ENCODE measurements at places on chromosomes 4 and X.
A peak's percentile ranks its signal among the peaks of the same experiment; 100 is the strongest.

- no peak for DNase-seq
Observed at GRCh38 chr4:15148199-15148598, 145.9 kb downstream of the CPEB2 start.

- DNase-seq, result no peak
Observed at GRCh38 chr4:57051095-57051494, 59.1 kb downstream of the IGFBP7 start.

- peak; percentile 67 for DNase-seq
Observed at GRCh38 chr4:101944649-101945048, 154.1 kb downstream of the BANK1 start.

- DNase-seq, result no peak
Observed at GRCh38 chrX:37371578-37371991, 22.4 kb downstream of the PRRG1 start.

DNA sequence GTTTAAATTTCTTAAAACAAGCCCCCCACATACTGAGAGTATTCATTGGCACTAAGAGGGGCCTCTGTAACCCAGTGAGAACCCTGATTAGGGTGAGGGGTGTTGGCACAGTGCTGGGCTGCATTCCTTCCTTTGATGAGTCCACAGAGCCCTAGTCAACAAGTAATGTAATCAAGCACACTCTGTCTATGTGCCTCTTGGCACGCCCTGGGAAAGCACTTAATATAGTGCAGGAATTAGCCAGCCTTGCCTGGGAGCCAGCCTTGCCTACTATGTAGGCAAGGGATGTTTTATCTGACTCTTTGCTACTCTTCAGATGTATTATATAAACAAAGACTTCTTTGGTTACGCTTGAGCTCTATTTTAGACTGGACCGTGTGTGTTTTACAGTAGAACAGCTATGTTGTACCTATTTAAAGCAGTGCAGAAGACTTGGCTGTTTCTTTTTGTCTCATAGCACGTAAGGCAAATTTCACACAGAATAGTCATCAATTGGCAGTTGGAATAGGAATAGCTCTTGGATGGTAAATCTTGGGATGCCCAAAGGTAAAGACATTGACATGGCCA lies 64.3 kb downstream of the FRAS1 start:
- DNase-seq, result no peak

DNA sequence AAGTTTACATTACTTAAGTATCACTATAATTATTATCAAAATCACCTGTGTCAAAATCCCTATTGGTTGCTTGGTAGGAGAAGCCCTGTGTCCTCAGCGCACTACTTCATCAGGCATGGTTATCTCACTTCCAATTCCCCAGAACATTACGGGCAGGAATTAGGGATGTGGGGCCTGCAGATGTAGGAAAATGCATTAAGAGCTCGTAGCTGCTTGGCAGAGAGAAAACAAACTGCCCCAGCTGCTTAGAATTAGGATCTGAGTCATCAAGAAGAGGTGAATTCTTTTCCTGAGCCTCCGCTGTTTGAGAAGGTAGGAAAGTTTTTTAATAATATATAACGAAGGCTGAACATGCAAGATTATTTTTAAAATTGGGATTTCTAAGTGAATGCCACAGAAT lies 31.1 kb upstream of the CLNK start:
- DNase-seq, result no peak

- DNase-seq, result no peak
Observed at GRCh38 chrX:77396781-77397180, 50.4 kb upstream of the FGF16 start.

DNA sequence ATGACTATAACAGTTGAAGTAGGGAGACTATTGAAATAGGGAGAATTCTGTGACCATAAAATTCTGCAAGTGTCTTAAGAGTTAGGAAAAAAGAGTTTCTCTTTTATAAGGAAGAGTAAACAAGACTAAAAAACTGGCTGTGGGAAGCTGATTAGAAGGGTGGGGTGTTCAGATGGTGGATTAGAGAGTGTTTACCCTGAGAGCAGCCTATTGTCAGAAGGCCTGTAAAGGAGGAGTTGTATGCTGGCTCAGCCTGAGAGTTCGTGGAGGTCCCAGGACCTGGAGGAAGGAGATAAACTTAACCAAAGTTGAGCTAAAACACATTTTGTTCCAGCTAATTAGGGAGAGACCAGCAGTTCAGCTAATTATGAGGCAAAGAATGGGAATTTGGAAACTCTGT lies 629.7 kb downstream of the PCDH7 start:
- no peak for DNase-seq

- DNase-seq, result peak; percentile 73
Observed at GRCh38 chr4:52051615-52052474, 741 bp downstream of the SPATA18 start.

- DNase-seq, result no peak
Observed at GRCh38 chr4:48974979-48975640, 11.0 kb upstream of the CWH43 start.

GRCh38 chr4:158193171-158193749 lies 17.0 kb upstream of the TMEM144 start:
- DNase-seq, result no peak

DNA sequence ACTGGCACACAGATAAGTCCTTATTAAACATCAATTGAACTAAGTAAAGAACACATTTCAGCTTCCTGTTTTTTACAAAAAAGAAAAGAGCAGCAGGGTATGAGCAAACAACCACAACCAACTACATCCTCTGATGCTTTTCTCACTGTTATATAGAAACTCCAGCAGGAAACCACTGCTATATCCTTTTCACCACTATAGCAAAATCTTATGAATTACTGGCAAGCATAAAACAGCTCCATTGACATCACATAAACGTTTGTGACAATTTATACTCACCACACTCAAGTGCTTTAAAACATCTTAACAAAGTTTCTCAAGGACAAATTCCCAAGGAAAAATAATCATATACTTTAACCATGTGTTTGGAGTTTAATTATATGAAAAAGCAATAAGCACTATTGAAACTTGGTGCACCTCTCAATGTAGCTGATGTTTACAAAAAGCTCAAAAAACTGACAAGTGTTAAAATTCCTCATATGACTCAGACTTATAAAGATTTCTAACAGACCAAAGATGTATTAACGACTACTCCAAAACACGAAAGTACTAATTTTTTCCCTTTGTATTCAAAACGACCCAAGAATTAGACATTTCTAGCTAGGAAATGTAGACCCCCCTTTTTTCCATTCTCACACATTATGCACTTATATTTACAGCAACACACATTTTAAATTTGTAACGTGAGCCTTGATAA lies 12.9 kb downstream of the GPRIN3 start:
- no peak for DNase-seq

- no peak for DNase-seq
Observed at GRCh38 chr4:170682558-170683294, 593.0 kb upstream of the AADAT start.

GRCh38 chrX:103446665-103447302 lies 70.4 kb downstream of the BEX3 start:
- DNase-seq, result no peak

DNA sequence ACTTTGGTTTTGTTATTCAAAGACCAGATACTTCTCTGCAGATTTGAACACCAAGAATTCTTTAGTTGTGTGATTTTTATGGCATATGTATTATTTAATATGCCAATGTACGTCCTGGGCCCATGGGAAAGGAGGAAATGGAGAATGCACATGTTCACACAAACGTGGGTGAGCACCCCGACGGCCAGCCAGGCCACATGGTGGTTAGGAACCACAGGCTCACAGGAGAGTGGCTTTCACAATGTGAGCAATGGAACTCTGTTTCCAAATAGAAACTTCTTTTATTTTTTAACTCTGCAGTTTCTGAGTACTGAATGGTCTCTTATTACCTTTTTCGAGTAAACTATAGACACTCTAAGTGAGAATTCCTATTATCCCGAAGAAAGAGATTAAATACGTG lies 58.0 kb upstream of the UNC5C start:
- DNase-seq, result no peak

GRCh38 chr4:132276185-132276584 lies 872.9 kb upstream of the PCDH10 start:
- DNase-seq, result no peak

DNA sequence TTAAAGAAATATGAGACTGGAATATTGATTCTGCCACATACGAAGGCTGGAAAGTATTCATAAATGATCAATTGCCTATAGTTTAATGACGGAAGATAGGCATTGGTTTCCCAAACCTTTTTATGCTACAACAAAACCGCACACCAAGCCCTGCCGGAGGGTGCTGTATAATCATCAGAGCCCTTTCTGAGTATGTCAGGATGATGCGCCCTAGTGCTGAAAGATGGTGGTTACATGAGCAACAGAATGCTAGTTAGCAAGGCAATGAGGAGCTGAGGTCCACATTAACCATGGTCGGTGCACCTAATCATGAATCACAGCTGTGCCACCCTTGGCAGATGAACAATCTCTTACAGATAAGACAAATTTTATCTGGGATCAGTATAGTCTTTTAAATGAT lies 491.1 kb downstream of the PACRGL start:
- DNase-seq, result no peak

GRCh38 chr4:114535725-114536124 lies 62.9 kb upstream of the UGT8 start:
- DNase-seq, result no peak

GRCh38 chr4:155582971-155583437 lies 83.6 kb upstream of the GUCY1A1 start:
- DNase-seq, result peak; percentile 89

DNA sequence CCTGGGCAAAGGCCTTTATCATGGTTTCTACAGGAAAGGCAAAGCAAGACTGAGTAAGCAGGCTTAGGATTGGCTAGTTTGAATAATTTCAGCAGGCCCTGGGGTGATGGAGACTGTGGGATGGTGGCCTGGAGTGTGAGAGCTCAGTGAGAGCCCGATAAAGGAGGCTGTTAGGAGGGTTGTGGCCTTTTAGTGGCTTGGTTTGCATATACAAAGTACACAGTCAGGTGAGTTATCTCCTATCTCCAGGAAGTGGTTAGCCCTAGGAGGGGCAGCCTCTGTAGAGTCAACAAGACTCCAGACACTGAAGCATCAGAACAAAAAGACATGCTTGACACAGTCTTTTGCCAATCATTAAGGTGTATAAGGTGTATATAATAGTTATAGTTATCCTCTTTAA lies 157.2 kb downstream of the CFAP299 start:
- no peak for DNase-seq

GRCh38 chr4:3423952-3424351 lies 17.8 kb upstream of the HGFAC start:
- DNase-seq, result no peak

GRCh38 chr4:143351774-143352451 lies 15.2 kb downstream of the GAB1 start:
- DNase-seq, result no peak

- no peak for DNase-seq
Observed at GRCh38 chrX:31209005-31209628, 137.3 kb upstream of the FTHL17 start.

- DNase-seq, result no peak
Observed at GRCh38 chr4:158850371-158850770, 81.5 kb downstream of the FNIP2 start.

DNA sequence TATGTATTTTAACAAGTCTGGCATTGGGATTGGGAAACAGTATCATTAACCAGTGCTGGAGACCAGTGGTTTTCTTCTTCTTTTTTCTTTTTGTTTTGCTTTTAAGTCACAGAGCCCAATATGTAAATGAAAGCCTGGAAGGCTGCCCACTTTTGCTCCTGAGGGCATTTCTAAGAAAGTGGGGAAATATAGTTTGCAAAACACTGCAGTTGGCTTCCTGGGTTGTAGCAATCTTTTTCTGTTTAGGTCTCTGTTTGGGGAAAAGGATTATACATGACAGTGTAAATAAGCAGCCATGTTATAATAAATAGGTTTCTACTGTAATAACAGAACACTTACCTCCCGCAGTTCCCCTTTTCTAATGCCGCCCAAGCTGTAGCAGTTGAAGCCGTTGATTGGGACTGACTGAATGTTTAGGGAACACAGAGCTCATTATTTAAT lies 105.5 kb downstream of the TMEM164 start:
- no peak for DNase-seq

DNA sequence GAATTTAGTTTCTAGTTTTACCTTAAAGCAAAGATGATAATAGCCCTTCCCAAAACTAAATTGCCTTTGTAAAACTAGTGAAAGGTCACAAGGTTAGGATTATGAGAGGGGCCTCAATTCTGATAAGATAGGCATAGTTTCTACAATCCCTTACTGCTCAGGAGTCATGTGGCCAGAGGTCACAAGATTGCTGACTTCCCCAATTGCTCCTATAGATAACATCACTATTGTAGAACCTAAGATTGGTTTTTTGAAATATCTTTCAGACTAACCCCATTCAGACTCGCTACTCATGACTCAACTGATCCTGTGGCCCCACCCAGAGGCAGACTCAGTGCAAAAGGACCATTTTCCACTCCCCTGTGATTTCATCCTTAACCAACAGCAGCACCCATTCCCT lies 70.3 kb downstream of the SCD5 start:
- DNase-seq, result no peak

DNA sequence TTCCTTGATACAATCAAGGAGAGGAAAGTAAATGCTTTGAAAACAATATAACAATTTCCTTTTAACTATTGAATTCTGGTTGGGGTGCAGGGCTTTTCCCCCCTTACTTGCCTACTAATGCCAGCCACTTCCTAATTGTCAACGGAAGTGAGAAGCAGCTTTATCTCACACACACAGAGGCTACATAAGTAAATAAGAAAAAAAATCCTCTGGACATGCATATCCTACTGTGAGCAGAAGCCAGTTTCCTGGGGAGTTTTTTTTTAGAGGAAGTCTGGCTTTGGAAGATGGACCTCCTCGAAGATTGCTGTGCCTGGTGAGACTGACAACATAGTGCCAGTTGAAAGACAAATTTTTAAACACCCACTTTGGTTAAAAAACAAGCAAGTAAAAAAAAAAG lies 180.6 kb downstream of the OPHN1 start:
- no peak for DNase-seq

DNA sequence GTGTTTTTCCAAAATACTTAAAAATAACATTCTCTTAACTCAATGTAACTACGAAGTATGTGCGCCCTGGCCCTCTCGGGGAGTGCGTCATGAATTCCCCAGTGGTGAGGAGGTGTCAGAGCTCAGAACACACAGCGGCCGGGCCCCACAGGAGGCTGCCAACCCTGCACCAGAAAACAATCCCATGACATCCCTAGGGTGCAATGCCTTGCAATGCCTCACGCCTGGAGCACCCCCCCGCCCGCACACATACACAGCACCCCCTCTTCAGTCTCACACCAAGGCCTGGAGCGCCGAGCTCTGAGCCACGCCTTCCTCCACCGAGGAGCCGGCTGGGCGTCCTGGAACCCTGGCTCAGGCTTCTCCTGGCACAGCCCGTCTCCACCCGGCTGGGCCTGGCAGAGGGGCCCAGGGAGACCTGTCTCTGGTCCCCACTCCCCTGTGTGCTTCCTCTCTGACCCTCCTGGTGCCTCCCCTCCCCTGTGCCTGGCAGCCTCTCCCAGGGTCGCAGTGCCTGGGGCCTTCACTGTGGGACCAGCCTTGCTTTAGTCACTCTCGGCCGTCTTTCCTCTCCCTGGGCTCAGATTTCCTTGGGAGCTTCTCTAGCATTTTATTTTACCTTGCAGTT lies 108.2 kb upstream of the ADRA2C start:
- peak; percentile 10 for DNase-seq

- no peak for DNase-seq
Observed at GRCh38 chr4:102779204-102779603, 18.4 kb upstream of the MANBA start.

GRCh38 chr4:19164334-19164733 lies 1087.4 kb upstream of the SLIT2 start:
- no peak for DNase-seq

- no peak for DNase-seq
Observed at GRCh38 chr4:73421708-73422457, 14.1 kb upstream of the AFP start.

Measured in non-pigmented ciliary epithelial cell (primary cell).